ENCODE measurements at places on chromosomes 2 and 18.

- no peak for DNase-seq
Observed at GRCh38 chr18:55149994-55150393, 190.7 kb upstream of the CCDC68 start.

DNA sequence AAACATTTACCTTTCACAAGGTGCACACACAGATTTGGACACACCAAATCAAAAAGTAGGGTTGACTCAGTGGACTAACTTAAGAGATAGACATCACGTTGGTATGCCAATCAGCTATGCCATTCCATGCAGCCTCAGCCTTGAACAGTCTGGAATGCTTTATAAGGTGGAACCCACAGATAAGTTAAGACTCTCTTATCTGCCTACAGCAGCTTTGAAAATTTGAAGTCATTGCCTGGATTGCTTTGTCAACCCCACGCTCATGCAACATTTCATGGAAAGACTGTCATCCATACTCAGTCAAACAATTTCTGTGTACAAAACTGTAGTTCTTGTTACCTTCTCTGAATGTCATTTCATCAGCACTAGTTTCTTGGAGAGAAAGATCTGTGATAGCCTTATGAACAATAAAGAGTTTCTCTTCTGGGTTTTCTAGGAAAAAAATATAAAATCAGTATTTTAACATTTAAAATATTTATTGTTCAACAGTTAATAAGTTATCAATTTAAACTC lies 1.2 kb downstream of the ERMN start:
- DNase-seq: no peak

DNA sequence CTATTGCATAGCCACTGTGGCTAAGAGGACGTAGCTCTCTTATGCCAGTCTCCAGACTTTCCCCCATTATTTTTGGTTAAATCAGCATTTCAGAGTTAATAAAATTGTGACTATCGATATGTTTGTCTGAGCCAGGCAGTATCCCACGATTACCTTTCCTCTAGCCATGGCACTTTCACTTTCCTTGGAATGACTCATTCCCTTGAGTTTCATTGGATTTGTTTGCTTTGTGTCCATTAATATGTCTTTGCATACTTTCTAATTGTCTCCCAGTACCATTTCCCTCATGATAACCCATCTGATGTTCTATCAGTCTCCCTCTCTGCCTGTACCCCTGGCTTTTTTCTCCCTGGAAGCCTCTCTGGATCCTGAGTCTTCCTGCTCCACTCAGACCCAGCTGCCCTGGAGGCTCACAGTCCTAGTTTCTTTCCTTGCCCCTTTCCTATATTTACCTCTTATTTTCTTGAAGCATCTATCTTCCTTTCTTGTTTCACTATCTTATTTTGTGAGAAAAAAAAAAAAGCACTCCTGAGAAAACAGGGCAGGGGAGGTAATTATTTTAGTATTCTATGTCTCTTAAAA lies 126.1 kb downstream of the MTX2 start:
- no peak for DNase-seq

- DNase-seq: no peak
Observed at GRCh38 chr2:28427741-28428415, 35.2 kb downstream of the FOSL2 start.

DNA sequence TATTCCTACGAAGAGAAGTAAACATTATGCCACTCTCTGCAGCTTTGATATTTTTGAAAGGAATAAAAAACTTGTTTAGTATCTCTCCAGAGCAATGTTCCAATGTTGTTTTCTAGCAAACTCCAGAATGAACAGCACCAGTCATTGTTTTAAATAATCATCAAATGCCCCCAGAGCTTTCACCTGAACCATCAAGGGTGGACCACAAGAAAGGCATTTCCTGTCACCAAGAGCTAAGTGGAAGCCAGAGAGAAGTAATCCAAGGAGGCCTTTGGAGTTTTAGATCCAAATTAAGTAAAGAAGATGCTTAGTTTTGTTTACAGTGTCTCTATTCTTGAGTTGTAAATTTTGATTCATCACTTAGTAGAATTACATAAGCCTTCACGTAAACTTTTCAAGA lies 559.0 kb downstream of the ARHGAP15 start:
- no peak for DNase-seq

DNA sequence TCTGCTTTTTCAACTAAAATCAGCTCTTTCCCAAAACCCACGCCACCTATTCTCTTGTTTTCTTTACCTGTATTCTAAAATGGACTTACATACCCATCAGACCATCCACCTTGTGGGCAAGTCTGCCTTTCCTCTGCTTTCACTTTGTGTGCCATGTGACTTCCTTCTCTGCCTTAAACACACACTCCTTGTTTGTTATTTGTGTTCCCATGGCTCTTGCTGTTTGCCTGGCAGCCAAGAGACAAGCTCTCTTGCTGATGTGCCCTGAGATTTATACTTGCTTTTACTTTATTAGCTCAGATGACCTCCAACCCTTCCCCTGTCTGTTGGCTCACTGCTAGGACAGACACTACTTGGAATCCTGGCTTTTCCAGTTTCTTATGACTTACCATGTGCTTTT lies 309.7 kb upstream of the LRRTM4 start:
- no peak for DNase-seq

DNA sequence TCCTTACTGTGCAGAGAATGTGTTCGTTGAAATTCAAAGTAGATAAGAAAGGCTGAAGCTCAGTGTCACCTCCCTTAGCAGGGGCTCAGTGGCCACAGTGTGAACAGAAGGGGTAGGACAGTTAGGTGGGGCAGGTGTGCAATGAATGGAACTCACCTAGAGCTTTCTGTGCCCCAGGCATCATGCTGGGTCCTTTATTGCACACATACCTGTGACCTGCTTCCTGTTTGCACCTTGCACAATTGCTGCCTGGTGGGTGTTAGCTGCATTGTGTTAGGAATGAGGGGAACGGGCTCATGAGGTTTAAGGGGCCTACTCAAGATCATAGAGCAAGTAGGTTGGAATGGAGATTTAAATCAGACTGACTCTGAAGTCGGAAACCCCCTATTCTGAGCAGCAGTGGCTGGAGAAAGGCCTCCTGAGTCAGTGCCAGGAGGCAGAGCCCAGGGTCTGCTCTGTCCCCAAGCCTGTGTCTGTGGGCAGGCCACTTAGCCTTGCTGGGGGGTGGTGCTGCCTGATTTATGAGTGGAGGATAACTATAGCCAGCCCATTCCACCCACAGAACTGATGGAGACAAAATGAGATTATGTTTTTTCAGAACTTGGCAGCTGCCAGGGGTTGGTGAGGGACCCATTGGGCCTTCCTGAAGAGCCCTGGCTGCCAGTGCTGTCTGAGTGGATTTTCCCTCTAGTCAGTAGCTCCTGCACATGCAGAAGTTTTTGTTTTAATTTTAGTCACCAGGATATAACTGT lies 76.2 kb downstream of the NPAS2 start:
- no peak for DNase-seq

GRCh38 chr2:119198240-119198840 lies 25.3 kb upstream of the STEAP3 start:
- no peak for DNase-seq

GRCh38 chr2:70753902-70754301 lies 14.1 kb downstream of the ADD2 start:
- no peak for DNase-seq

DNA sequence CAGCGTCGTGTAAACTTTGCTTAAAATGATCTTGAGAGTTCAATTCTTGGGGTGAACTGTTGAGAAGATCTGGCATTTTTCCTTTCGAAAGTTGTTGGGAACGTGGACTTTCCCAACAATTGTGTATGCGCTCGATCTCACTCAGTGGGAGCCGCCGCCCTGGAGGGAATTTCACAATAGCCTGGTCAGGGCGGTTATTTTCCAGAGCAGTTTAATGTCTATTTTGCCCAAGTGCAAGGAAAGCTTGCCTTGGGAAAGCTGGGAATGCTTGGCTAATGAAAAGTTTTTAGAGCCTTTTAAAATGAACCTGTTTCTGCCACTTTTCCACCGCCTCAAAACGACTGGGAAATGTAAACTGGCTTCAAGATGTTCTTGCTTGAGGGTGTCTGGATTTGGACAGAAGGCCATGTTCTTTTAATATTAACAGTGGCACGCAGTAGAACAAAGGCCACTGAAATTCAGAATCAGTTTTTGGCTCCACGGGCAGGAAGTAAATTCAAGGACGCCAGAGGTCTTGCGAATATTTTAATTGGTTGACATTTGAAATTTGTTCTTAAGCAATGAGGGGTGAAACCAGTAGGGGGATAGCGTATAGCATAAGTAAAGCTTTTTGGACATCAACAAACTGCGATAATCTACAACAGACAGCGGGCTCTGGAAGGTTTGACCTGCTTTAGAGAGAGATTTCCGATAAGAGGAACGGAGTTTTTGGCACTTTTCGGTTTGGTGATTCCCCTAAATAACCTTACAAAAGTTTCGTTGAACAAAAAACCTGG lies 1.2 kb downstream of the CFLAR start:
- DNase-seq: no peak

DNA sequence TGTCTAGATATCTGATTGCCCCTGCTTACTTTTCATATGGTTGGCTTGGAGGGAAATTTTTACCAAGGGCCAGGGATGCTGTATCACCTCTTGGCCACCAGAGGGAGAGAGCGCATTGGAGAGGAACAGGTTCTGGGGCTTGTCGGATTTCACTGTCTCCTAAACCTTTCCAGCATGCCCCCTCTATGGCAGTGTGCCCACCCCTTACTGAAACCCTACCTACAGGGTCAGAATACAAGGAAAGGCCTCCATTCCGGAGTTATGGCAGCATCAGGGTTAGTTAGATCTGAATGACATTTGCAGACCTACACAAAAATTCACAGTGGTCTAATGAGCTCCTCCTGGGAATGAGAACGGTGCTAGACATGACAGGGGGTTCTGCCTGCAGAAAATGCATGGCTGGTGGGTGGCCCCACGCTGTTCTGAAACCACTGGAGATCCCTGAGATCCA lies 5.8 kb downstream of the SLC14A2 start:
- no peak for DNase-seq

All from mucosa of descending colon (tissue), 3 donors.